ENCODE measurements at places on chromosomes 7 and 10. TPM values are rescaled to one million over a fixed set of nuclear protein-coding genes. Genes with fewer than 3 reads are reported as not detected.

The IL15RA gene
- 20.9 TPM for total RNA-seq

DNA sequence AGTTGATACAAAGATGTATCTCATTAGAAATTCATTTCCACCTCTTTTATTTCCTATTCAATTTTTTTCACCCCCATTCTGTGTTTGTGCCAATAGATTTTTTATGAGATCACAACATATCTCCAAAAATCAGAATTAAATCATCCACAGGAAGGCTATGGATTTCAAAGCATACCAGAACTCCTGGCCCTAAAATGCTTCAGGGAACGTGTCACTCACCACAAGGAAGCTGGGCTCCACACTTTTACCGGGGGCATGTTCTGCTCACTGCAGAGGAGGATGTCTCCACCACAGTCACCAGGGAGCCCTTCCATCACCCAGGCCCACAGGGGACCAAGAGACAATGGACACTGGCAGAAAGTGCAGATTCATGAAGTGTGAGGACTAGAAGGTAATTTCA lies 456.8 kb downstream of the KCNMA1 start:
- no peak for DNase-seq

DNA sequence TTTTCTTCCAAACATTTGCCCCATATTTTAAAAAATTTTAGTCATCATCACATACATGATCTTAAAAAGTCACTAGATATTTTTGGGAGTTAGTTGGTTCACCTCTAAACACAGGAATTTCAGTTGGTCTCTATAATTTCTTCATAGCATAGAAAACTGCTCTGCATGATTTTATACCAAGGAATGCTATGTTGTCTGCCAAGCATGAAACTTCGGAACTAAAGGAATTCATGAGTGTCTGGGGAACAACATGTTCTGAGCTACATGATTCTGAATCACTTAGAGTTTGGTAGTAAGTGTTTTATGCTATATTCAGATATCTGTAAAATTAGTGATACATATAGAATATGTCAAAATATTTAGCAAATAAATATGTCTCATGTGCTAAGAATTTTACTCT lies 957.8 kb downstream of the GATA3 start:
- DNase-seq, result no peak

DNA sequence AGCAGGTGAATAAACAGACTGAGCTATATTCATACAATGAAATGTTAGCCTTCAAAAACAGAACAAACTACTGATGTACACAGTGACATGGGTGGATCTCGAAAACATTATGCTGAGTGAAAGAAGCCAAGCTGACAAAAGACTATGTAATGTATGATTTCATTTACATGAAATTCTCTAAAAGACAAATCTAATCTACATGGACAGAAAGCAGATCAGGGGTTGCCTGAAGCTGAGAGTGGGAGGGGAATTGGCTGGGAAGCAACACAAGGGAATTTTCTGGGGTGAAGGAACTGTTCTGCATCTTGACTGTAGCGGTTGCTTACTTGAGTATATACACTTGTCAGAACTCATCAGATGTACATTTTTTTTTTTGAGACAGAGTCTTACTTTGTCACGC lies 121.7 kb upstream of the SVIL start:
- no peak for DNase-seq

DNA sequence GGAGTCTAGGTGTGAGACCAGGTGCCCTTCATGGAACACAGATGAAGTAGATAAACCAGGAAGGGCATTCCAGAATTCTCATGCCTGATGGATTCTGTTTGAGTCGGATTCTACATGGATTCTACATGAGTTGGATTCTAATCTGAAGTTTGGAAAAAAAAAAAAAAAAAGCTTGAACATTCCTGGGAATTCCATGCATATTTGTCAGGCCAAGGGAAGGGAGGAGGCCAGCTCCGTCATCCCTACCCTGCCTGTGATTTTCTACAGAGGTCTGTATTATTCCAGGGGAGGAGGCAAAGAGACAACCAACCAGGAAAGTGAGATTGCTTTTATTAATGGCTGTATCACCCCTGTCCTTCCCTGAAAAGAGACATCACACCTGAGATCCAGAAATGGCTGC lies 27.8 kb upstream of the EBLN1 start:
- DNase-seq, result no peak

- DNase-seq, result no peak
Observed at GRCh38 chr7:111045449-111045848, 45.5 kb upstream of the LRRN3 start.

GRCh38 chr7:77197141-77197540 lies 2.5 kb downstream of the FGL2 start:
- DNase-seq, result no peak

DNA sequence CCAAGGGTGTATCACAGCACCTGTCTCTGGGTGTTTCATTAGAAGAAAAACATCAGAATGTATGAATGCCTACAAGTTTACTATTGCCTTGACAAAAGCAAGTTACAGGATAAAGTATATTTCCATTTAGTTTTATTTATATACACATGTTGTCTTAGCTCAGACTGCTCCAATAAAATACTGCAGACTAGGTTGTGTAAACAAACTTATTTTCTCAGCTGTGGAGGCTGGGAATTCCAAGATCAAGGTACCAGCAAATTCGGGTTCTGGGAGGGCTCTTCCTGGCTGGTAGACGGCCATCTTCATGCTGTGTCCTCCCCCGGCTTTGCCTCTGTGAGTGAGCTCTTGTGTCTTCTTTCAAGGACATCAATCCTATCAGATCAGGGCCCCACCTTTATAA lies 77.1 kb upstream of the UNC5B start:
- no peak for DNase-seq

GRCh38 chr7:135077642-135078041 lies 70.2 kb upstream of the TMEM140 start:
- DNase-seq, result no peak

DNA sequence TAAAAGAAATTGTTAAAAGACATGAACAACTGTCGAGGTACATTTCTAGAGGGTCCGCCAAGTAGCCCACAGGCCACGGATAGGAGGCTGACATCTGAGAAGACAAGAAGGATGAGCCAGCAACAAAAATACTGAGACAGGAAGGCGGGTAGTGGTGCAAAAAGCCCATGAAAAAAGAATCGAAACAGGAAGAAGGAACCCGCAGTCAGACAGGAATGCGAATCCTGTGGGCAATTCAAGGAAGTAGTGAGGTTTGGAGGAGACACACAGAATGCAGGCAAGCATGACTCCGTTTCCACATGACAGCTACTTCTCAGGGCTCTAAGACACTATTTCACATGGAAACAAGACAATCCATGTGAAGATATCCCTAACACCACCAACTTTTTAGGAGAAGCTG lies 125.2 kb downstream of the DOCK4 start:
- DNase-seq, result no peak

- DNase-seq, result no peak
Observed at GRCh38 chr7:30436518-30436917, 42.1 kb downstream of the NOD1 start.

Measured in posterior vena cava (tissue), 2 donors.